ENCODE measurements at places on chromosomes 16 and 17. TPM values are rescaled to one million over a fixed set of nuclear protein-coding genes. Genes with fewer than 3 reads are reported as not detected.

GRCh38 chr17:71224824-71225575 is 895.8 kb upstream of the SOX9 start:
- DNase-seq, result no peak

ST3GAL2 gene
- total RNA-seq, result 61.2 TPM

TMEM235 gene
- 0.51 TPM for total RNA-seq

GRCh38 chr16:88561485-88562359 is 8.5 kb upstream of the ZC3H18 start:
- DNase-seq, result peak; percentile 67

TMEM98 gene
- 42.4 TPM for total RNA-seq

GRCh38 chr17:59830846-59831486 is 61.8 kb downstream of the TUBD1 start:
- DNase-seq, result no peak

ZG16 gene
- total RNA-seq, result not detected

SLFN13 gene
- 5.8 TPM for total RNA-seq

DNA sequence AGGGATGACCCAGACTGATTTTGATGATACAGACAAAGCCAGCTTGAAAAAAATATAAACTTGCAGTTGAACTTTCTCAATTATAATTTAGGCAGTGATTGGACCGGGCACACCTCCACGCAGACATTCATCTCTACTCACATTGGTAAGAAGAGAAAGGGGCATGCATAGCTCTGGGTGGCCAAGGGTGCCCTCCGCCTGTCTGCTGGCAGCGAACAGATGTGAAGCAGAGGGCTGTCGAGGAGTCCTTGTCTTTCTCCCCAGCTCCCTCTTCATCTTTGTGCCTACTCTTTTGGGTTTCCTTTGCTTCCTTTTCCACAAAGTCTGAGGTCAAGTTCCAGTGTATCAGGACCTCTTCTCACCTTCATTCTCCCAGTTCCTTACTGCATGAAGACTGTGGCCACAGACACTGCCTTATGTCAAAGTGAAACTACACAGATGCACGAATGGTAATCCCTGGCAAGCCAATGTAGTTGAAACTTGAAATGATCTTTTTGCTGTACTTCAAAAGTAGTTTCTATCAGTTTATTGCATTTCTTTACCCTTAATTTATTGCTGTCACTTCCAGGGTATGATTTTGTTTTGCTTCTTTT is 343.7 kb upstream of the SOX9 start:
- DNase-seq, result no peak

CEP295NL gene
- 1.5 TPM for total RNA-seq

GRCh38 chr16:52819405-52819804 is 233.3 kb downstream of the CHD9NB start:
- no peak for DNase-seq

GRCh38 chr17:26809033-26809432 is 484.9 kb upstream of the WSB1 start:
- DNase-seq, result peak; percentile 27

RAD51D gene
- 13.7 TPM for total RNA-seq

DNA sequence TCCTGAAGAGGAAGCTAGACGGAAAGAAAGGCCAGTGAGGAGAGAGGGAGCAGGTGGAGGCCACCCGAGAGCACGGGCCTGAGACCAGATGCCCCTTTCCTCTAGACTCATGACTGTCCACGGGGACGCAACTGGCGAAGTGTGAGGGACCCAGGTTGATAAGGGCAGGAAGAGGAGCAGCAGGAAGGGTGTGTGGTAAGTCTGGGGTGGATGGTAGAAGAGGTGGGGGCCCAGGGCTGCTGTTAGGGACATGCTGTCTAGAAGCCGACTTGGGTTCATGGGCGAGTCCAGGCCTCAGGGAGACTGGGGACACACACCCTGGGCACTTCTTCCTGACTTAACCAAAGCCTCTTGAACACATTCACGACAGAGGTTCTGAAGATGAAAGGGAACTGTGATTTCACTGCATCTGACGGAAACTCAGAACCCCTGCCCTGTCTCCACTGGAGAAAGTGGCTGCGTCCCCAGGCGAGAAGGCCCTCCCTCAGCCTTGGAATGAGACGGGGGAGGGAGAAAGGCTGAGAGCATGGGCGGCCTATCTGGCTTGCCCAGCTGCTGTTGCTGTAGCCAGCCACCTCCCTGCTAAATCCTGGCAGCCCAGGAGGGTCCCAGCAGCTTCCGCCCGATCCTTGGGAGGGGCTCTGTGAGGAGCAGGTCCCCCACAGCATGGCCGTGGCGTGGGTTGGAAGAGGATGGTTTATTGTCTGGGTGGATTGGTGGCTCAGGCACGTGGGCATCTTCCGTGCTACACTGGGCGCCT is 6.0 kb downstream of the HIC1 start:
- no peak for DNase-seq

GRCh38 chr16:4401094-4401501 is 15.3 kb downstream of the CORO7 start:
- DNase-seq, result no peak

KIAA0753 gene
- 11.7 TPM for total RNA-seq
